ENCODE measurements at places on chromosomes 11 and 22. TPM values are rescaled to one million over a fixed set of nuclear protein-coding genes. Genes with fewer than 3 reads are reported as not detected.
A peak's percentile ranks its signal among the peaks of the same experiment; 100 is the strongest.

DNA sequence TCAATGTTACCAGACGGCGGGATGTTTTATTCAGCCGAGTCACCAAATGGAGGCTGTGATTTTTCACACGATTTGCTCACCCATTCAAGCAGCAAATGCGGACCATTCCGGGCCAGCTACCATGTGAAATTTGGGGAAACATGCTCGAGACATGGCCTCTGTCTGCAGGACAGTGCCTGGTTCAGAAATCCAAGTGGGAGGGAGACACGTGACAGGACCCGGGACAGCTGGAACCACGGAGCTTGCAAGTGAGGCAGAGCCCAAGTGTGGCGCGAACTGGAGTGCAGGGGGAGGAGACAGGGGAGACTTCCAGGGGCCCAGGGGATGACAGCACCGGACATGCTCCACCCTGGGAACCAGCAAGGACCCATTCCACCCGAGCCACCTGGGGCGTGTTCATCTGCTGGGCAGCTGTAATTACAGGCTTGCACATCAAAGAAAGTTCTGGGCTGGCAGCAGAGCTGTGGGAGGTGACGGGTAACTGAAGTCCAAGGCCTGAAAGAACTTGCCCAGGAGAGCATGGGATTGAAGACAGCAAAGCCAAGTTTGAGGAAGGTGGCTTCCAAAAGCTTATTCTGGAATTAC lies 16.5 kb downstream of the CERK start:
- DNase-seq, result no peak

- peak; percentile 90 for DNase-seq
These were observed 19.3 kb downstream of the TSSC4 start for GRCh38 chr11:2419638-2420501.

DNA sequence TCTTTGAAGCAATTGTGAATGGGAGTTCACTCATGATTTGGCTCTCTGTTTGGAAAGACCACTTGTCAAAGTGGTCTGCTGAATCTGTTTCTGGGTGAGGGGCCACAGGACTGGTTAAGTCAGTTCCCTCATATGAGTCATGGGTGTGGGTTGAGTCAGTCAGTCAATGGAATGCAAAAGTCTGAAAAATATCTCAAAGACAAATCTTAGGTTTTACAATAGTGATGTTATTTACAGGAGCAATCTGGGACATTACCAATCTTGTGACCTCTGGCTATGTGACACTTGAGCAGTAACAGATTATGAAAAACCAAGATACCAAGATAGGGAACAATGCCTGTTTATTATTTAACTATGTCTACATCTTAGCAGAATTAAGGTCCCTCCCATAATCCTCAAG lies 311.6 kb downstream of the AASDHPPT start:
- DNase-seq, result no peak

DNA sequence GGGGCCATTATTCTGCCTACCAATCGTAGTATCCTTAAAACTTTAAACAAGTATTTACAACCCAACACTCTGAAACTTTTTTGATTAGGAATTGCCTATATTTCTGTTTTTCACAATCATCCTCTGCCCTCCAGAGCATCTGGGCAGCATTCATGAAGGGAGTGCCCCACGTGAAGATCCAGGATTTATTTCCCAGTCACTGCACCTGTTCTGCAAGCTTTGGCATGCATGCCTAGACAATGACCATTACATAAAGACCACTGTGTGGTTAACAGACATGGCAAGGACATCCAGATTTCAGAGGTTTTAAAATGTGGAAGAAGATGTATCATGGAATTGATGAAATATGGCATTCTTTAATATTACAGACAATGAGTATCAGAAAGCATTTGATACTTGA lies 1083.8 kb downstream of the TBC1D22A start:
- no peak for DNase-seq

- no peak for DNase-seq
These were observed 117.1 kb downstream of the LDLRAD3 start for GRCh38 chr11:36060926-36061325.

GRCh38 chr11:124798991-124799347 lies 1.2 kb downstream of the MSANTD2 start:
- DNase-seq, result no peak

- DNase-seq, result no peak
These were observed 50.3 kb downstream of the TRIOBP start for GRCh38 chr22:37747080-37747714.

The PAX6 gene
- not detected for total RNA-seq

The MUC5B gene
- total RNA-seq, result 0.71 TPM

The KIAA1671 gene
- 65.1 TPM for total RNA-seq
